CD4-positive, alpha-beta T cell treated with Interleukin-17A for 4 hours (primary cell): ENCODE measurements at places on chromosomes 7 and 10.

- DNase-seq, result no peak
Observed at GRCh38 chr7:114548081-114548980, 133.7 kb downstream of the FOXP2 start.

DNA sequence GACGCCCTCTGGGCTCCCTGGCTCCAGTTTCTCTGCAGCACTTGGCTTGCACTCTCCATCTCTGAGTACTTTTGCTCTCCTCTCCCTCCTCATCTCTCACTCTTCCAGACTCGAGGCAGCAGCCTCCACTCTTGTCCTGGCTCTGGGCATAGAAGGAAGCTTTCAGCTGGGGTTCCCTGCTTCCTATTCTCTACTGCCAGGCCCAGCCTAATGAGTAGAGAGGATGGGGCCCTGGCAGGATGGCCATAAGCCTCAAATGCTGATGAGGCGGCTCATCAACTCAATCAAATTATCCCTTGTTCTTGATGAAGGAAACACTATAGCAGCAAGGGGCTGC lies 55.8 kb downstream of the NEURL1 start:
- no peak for DNase-seq

DNA sequence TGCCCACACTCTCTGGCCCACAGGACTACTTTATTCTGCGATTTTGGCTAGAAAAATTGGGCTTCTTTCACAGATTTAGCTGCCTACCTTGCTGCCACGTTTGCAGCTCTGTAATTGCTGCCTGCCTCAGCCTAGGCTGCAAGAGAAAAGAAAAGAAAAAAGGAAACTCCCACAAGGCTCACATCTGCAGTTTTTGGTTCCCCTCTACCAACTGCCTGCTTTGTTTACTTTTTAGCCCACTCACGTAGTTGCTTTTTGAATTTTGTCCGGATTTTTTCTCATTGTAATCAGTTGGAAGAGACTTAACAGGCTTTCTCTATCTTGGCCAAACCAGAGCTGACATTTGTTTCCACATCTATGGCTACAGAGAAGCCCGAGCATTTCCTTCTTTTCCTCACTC lies 24.3 kb downstream of the SUN3 start:
- no peak for DNase-seq

- no peak for DNase-seq
Observed at GRCh38 chr7:131735101-131735500, 178.7 kb upstream of the PODXL start.

- DNase-seq, result no peak
Observed at GRCh38 chr7:70568674-70569334, 563.1 kb upstream of the GALNT17 start.

- no peak for DNase-seq
Observed at GRCh38 chr7:148664324-148664723, 34.4 kb upstream of the CUL1 start.
